HEK293T (cell line): ENCODE measurements at places on chromosomes 16 and 17.

GRCh38 chr16:70576431-70577255, 53.0 kb downstream of the SF3B3 start:
- DNase-seq = no peak

- no peak for DNase-seq
These were observed 37.4 kb downstream of the USP22 start for GRCh38 chr17:21005367-21005766.

DNA sequence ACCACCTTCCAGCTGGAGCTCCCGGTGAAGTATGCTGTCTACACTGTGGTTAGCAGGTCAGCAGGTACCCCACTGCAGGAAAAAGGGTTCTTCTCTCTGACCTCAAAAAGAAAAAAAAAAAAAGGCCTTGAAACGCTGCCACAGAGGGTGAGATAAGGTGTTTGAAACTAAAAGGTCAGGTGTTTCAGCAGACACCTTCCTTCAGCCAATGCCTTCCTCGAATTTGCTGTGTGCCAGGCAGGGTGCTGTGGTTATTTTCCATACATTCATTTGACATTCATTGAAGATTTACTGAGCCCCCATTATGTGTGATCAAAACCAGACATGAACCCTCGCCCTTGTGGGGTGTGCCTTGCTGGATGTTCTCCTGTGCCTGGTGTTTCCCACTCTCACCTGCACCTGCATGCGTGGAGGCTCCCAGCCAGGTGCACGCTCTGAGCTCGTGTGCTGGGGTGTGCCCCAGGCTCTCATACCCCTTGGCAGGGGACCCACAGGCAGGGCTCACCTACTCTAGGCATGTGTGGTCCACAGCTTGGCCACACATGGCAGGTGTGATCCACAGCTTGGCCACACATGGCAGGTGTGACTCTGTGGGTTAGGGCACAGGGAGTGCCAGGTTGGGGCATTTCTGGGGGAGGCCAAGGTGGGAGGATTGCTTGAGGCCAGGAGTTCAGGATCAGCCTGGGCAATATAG, 15.8 kb upstream of the ITGAD start:
- DNase-seq = no peak

DNA sequence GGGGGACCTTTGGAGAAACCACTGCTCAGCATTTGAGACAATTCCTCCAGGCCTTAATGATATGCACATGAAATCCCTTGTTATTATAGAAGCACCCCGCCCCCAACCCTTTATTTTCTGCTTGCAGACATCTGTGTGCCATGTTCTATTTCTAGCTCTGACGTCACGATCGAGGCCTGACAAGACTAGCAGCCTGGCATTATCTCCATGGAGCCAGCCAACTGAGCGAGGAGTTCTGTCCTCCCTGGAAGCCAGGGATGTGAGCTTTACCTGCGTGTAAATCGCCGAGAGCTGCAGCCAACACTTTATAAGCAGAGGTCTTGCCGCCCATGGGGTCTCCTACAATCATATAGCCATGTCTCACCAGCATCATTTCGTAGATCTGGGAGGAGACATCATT, 116.9 kb downstream of the DNAH3 start:
- no peak for DNase-seq

DNA sequence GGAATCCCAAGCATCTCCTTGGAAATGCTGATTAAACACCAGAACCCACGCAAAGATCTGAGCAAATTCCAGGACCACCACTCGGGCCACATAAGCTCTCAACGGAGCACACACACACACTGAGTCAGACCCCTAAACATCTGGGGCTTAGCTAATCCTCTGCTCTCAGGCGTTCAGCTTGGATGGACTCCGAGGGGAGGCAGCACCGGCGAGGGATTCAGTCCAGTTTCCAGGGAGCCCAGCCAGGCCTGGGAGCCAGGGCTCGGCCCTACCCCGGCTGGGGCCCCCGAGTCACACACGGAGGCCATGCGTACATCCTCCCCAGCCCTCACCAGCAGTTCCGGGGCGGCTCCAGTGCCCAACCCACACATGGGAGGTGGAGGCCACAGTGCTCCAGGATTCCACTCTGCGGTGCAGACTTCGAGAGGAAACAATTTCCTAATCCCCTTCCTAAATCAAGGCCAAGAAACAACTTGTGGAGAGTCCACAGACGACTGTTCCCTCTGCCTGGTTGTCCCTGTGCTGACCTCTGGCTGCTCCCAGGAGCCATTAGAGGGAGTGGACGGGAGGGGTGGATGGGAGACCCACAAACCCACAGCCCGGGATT, 70.5 kb downstream of the GAS7 start:
- no peak for DNase-seq

DNA sequence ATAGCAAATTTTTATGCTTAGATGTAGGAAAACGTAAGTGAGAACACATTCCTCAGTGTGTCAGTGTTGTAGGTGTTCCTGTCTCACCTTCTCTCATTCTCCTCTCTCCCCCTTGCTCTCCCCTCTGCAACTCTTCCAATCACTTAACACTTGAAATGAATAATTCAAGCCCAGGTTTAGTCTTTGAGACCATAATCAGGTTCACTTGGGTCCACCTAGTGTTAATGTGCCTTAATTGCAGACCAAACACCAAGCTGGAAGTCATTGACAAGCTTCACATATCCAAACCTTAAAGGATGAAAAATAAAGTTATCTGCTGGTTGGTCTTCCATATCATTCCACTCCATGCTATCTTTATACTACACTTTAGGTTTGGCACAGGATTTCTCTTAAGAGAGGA, 37.0 kb downstream of the STXBP4 start:
- peak; percentile 9 for DNase-seq

DNA sequence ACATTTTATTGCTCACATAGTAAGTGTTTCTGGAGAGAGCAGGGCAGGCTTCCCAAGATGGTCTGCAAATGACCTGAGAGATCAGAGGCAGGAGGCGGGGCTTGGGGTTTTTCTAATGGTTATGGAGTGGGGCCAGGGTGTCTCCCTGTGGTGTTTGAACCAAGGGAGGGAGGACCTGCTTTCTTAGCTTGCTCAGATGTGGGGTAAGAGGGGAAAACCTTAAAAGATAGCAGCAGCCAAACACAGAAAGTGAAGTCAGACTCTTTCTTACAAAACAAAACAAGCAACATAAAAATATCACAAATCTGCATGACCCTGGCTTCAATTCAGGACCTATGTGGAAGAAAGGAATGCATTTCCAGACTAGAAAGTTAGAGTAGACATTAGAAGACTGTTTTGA, 22.9 kb upstream of the DNAJA2 start:
- no peak for DNase-seq

GRCh38 chr17:28928061-28928460, 23.3 kb downstream of the PHF12 start:
- no peak for DNase-seq

- no peak for DNase-seq
These were observed 272.4 kb upstream of the XYLT1 start for GRCh38 chr16:17743158-17743557.
